GF-D8 (cell line): ENCODE measurements at places on chromosomes 2 and 18.

- DNase-seq, result no peak
Measured at GRCh38 chr2:173752152-173752551, 213.0 kb downstream of the SP3 start.

- peak; percentile 26 for DNase-seq
Measured at GRCh38 chr2:231781798-231782726, 980 bp upstream of the PDE6D start.

- no peak for DNase-seq
Measured at GRCh38 chr2:125450092-125450491, 1205.9 kb upstream of the GYPC start.

GRCh38 chr2:81523344-81523743 is 1218.8 kb upstream of the LRRTM1 start:
- no peak for DNase-seq

DNA sequence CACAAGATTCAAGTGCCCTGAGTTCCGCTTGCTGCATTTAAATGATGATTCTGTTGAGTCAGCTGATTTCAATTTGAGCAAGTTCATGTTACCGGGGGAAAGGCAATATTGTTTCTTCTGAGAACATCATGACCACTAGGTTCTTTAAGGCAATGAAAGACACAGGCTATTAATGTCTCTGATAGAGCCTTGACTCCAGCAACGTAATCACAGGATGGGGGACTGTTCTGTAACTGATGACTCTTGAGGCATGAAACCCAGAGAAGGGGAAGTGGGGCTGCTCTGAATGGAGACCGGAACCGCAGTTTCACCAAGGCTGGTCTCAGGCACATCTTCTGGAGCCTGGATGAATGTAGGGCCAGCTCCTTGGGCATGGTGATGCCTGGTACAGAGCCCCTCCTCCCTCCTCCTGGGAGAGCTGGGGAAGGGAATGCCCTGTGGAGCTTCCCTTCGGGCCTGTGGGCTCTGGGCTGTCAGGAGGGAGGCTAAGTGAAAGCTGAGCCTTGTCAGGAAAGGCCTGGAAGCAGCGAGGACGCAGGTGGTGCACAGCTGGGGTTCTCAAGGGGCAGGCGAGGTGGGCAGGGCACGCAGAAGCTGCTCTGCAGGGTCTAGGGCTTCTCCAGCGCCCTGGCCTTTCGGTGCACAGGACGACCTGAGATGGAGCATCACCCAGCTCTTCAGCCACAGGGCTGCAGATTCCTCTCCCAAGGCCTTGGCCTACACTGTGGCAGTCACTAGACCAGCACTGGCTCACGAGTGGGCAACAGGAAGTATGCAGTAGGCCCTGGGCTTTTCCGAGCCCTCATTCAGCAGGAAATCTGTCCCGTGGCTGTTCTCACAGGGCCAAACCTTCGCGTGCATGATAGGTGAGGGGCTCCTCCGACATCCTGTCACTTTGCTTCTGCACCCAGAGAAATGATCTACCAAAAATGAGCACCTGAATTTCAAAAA is 36.6 kb upstream of the PRLH start:
- no peak for DNase-seq

- DNase-seq, result no peak
Measured at GRCh38 chr2:230773039-230773773, 60.6 kb downstream of the CAB39 start.

DNA sequence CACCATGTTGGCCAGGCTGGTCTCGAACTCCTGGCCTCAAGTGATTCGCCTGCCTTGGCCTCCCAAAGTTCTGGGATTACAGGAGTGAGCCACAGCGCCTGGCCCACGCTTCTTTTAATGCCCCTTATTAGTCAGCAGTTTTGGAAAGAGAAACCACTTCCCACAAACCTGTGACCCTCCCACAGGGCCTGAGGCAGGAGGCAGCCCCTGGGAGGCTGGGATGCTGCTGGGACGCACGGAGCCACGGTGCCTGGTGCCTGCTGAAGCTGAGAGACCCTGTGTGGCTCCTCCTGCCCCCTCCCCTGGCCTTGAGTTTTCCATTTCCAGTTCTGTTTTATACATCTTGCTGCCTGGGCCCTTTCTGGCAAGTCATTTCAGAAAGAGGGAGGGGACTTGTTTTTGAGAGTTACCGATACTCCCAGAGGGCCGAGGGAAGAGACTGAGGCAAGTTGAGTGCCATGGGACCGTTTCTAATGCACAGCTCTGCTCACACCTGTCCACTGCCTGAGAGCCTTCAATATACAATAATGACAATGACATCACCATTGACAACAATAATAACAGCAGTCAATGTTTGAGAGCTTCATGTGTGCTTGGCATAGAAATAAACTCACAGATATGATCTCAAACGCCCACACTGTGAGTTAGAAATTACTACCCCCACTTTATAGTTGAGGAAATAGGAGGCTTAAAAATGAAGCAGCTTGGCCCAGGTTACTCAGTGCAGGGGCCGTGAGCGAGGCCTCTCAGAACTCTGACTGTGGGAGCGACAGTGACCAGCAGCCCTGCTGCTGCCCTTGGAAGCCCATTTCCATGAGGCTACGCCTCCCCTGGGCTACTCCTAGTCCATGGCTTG is 78.1 kb upstream of the YWHAQ start:
- DNase-seq, result no peak

- no peak for DNase-seq
Measured at GRCh38 chr18:64444819-64445218, 295.9 kb upstream of the LINC00305 start.

DNA sequence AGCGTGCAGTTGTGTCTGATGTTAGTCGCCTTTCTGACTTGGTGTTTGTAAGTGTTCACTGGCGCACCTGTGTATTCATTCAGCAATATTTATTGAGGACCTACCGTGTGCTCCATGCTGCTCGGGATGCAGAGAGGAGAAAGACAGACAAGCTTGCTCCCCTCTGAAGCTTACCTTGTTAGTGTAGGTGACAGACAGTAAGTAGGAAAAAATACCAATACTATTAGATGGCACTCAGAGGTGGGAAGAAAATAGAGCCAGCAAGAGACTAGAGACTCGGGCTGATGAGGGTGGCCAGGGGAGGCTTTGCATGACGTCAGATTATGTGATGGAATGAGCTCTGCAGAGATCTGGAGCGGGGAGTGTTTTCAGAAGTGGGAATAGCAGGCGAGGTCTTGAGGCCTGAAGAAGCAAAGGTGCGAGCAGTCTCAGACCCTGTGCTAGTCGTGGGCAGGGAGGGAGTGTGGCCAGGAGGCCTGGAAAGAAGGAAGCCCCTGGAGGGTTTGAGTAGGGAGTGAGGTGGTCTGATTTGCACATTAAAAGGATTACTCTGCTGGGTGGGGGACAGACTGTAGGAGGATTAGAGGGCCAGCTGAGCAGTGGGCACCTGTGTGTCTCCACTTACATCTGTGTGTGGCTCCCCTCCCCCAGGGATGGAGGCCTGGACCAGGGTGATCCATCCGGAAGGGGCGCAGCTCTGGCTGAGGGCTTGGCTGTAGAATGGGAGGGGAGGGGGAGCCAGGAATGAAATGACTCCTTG is 11.8 kb downstream of the MTCL1 start:
- DNase-seq, result no peak

GRCh38 chr18:36075862-36076587 is 8.7 kb upstream of the RPRD1A start:
- DNase-seq, result no peak

DNA sequence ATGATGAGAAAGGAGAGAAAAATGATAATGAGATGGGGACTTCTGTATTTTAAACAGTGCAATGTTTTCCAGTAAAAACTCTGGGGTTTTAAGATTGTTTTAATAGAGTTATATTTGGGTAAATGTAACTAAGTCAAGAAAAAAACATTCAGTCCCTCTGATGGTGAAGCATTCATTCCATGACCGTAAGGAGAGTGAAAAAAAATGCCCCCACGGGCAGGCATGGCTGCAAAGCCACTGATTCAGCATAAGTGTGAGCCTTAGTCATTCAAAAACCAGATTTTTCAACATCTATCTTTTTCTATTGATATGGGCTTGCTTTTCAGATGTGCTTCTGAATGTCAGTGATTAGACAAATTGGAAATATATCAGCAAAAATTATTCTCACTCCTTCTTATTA is 957.8 kb downstream of the SLC4A3 start:
- DNase-seq, result no peak

DNA sequence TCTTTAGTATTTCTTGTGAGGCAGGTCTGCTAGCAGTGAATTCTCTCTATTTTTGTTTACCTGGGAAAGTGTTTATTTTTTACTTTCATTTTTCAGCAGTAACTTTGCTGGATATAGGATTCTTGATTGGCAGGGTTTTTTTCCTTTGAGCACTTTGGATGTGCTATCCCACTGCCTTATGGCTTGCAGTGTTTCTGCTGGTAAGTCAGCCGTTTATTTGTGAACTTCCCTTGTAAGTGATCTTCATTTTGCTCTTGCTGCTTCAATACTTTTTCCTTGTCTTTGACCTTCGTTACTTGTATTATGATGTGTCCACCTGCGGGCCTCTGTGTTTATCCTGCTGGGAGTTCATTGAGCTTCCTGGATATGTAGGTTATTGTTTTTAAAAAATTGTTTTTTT is 54.7 kb downstream of the SLC66A2 start:
- no peak for DNase-seq

GRCh38 chr2:227713291-227713690 is 4.5 kb downstream of the SLC19A3 start:
- DNase-seq, result no peak

DNA sequence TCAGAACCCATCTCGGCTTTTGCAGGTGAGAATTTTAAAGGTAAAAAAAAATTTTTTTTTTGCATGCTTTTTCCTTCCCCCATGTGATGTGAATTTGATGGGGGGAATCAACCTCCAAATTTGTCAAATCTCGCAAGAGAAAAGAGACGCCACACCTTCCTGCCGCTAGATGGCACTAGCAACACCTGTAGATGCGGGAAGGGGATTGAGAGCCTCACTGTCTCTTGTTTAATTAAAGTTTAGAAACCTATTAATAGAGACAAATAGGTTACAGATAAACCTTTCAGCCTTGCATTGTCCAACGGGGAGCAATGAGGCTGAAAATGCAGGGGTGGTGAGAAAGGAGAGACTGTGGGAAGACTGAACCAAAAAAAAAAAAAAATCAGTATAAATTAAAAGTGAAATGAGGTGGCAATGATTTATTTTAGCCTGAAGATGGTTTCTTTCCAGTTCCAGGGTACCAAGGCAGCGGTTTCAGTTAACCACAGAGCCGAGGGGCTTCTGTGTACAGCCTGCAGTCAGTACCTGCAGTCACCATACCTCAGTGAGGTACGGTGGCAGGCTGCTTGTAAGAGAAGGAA is 84.6 kb downstream of the NRP2 start:
- DNase-seq, result no peak

GRCh38 chr2:144320491-144320890 is 199.4 kb downstream of the ZEB2 start:
- DNase-seq, result peak; percentile 15

GRCh38 chr2:108215794-108216211 is 24.0 kb upstream of the SULT1C3 start:
- DNase-seq, result no peak

GRCh38 chr2:8416001-8416571 is 265.8 kb upstream of the ID2 start:
- DNase-seq, result no peak

- DNase-seq, result no peak
Measured at GRCh38 chr2:7604456-7604855, 687.2 kb downstream of the RNF144A start.

DNA sequence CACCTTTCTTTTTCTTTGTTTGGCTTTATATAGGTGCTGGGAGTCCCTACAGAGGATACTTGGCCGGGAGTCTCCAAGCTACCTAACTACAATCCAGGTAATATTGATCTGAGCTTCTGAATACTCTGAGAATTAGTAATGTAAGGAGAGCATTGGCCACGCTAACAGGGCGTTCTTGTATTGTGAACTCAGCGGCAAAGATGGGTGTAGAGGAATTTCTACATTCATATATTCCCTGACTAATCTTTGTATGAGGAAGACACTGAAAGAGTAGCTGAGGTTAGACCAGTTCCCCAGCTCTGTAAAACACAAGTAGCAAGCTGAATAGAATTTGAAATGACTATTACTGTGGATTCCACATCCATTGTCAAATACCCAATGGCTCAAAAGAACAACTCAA is 48.5 kb downstream of the CDK15 start:
- no peak for DNase-seq

DNA sequence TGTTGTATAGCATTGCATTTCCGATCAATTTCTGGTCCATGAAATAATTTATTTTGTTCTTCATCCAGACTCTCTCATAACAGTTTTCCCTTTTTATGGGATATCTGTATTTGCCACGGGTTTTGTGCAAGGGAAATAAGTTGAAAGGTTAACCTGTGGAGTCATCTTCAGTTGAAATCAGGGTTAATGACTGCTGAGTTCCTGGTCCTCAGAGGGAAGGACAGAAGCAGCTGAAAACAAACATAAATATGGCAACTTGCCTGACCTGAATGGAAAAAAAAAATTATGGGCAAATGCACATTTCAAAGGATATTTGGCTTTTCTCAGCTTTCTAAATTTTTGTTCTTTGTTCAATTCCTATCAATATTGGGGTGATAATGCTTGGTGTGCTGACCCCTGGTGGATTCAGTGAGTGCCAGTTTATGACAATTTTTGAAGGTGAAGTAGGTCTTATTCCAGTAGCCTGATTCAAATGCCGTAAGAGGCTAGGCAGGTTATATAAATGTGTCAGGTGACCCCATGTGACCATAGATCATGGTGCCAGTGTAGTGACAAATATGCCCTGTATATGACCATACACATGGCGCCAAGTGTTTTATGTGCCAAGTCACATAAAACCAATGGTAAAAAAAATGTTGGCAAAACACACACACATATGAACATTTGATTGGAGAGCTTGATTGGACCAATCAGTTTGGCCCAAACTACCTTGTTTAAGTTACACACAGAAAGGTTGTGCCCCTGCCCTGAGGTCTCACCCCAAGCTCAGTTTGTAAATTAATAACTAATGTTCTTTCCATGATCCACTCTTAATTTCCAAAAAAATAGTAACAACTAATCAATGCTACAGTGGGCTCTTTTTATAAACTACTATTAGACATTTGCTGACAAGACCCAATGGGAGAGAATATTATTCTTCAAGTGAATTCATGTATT is 47.6 kb upstream of the FAM124B start:
- DNase-seq, result peak; percentile 1

DNA sequence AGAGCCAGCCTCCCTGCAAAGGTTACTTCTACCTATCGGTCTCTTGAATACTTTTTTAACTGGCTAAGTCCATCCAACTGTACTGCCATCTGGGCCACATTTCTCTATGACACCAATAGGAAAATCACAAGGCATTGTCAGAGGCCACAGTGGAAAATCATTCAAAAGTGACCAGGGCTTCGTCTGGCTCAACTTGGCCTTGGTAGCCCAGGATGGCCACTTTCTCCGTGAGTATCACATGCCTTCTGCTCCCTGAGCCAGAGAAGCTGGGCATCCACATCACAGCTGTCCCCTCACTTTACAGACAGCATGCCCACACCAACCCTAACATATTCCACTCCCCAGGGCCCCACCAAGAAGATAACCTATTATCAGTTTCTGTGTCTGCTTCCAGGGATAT is 5.8 kb downstream of the CIB4 start:
- DNase-seq, result no peak
